Pancreas (tissue), 10 donors: ENCODE measurements at places on chromosomes 2 and 18. TPM values are rescaled to one million over a fixed set of nuclear protein-coding genes. Genes with fewer than 3 reads are reported as not detected.

GRCh38 chr18:70489986-70490933 is 201.4 kb downstream of the SOCS6 start:
- no peaks in the 10 kb centered on the region for H3K4me1 ChIP-seq
- no peaks in the 10 kb centered on the region for H3K36me3 ChIP-seq
- H3K27me3 ChIP-seq: no peaks in the 10 kb centered on the region
- no peak overlapping the region for H3K27ac ChIP-seq
- peak; percentile 6 for DNase-seq

DNA sequence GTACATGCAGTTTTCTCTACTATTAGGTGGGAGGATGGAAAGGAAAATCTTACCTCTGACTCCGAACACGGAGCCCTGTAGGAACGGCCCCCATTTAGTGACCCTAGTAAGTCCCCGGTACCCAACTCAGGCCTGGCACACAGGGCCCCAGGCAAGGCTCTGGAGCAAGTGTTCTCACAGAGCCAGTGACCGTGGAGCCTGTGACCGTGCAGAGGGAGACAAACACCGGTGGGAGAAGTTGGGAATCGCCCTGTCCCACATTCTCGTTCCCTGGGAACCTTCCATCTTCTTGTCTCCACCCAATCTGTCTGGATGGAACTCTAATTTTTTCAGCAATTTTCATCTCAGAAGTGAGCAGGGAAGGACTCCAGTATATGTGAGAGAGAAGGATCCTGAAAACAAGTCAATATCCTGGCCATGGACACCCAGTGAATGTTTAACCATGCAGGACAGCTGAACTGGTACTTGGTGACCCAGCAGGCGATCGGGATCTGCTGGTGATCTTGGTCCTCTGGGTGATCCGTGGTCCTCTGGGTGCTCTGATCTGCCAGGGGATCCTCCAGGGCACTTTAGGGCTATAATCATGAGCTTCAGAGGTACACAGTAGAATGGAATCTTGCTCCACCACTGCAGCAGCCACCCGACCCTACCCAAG is 348.6 kb upstream of the ID2 start:
- H3K36me3 ChIP-seq: no peaks in the 10 kb centered on the region
- H3K4me1 ChIP-seq: no peaks in the 10 kb centered on the region
- no peak overlapping the region for H3K4me3 ChIP-seq
- no peaks in the 10 kb centered on the region for H3K27me3 ChIP-seq

Gene ANKRD30BL
- not detected for polyA plus RNA-seq

Gene FRZB
- 3.5 TPM for polyA plus RNA-seq
